ENCODE measurements at places on chromosomes 3 and 15.

GRCh38 chr3:56970461-56970879 lies 90.0 kb upstream of the SPATA12 start:
- peak; percentile 25 for DNase-seq

GRCh38 chr3:195044411-195044810 lies 226.5 kb downstream of the XXYLT1 start:
- DNase-seq, result no peak

GRCh38 chr15:29925227-29926082 lies 103.2 kb upstream of the TJP1 start:
- peak; percentile 69 for DNase-seq

DNA sequence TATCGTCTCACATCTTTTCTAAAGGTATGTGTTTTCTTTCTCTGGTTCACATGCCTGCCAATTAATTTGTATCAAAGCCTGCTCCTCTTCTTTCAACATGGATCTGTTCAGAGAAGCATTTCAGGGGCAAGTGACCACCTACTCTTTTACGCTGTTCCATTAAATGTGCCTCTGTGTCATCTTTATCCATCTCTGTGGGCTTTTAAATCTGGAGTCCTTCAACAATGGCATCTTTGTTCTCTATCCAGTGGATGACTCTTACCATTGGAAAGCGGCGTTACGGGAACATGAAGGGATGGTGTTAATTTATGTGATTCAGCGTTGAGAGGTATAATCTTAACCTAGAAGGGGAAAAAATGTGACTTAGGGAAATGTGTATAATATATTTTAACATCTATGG lies 92.7 kb upstream of the CFAP20DC start:
- DNase-seq, result no peak

- no peak for DNase-seq
These were observed 478.2 kb upstream of the ROBO2 start for GRCh38 chr3:76561494-76562236.

DNA sequence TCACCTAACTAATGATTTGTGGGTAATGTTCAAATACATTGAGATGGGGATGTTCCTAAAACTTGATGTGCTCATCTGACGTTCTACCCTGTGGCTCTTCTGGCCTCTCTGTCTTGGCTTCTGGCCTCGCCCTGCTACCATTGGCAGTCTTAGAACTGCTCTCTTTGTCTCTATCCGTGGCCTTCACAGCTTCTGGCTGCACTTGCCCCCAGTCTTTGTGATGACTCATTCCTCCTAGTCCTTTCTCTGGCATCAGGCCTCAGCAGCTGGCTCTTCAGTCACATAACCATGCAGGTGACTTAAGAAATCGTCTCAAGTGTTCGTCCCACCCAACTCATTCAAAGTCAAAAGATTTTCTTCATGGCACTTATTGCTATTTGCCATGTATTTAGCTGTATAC lies 188.1 kb downstream of the BBX start:
- DNase-seq, result peak; percentile 14
